Renal pelvis (tissue), 12 donors: ENCODE measurements at places on chromosomes 2 and 18. TPM values are rescaled to one million over a fixed set of nuclear protein-coding genes. Genes with fewer than 3 reads are reported as not detected.

GRCh38 chr2:163528640-163529217, 207.1 kb downstream of the FIGN start:
- DNase-seq: no peak

- no peak for DNase-seq
These were observed 299.4 kb downstream of the ZNF521 start for GRCh38 chr18:25052511-25052921.

GRCh38 chr18:13456736-13457271, 238.2 kb downstream of the LDLRAD4 start:
- DNase-seq: no peak

GRCh38 chr2:216418981-216419380, 6.7 kb downstream of the SMARCAL1 start:
- DNase-seq: no peak

DNA sequence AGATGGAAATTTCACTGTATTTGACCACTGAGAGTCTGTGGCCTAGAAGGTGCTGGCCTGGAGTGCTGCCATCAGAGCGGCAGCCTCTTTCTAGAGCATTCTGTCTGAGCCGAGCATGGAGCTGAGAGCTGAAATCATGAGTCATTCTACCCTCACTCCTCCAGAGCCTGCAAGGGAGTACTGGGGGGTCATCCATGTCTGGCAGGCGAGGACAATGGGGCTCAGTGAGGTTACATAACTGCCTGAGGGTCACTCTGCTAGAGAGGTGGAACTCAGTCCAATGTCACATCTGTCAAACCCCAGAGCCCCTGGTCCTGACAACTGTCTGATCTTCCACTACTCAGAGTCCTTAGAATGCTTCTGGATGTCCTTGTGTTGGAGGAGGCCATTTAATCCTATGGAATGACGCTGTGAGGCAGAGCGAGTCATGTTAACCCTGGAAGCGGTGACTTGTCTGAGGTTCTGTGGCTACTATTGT, 65.3 kb downstream of the HAUS1 start:
- DNase-seq: no peak

DNA sequence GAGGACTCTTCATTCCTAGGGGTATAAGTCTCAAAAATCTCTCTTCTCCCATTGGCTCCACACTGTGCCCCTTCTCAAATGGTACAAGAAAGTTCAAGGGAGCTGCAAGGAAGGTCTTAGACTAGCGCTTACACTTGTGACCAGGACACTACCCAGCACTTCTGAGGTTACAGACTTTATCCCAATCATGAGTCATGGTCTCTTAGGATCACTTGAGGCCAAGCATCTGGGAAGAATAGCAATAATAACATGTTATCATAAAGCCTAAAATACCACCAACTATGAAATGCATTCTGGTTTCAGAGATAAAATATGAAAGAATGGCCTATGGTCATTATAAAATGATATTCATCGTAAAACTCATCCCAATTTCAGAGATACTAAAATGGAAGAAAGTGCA, 309.9 kb upstream of the PKDCC start:
- DNase-seq: no peak

The MZT2A gene
- polyA plus RNA-seq: 66.2 TPM

The PCARE gene
- polyA plus RNA-seq: 0.46 TPM

The EML6 gene
- polyA plus RNA-seq: 21.9 TPM

- DNase-seq: no peak
These were observed 9.4 kb downstream of the AMER3 start for GRCh38 chr2:130764821-130765115.

The ALPP gene
- polyA plus RNA-seq: not detected

The ELAC1 gene
- polyA plus RNA-seq: 16.7 TPM

- DNase-seq: no peak
These were observed 196.1 kb upstream of the ID2 start for GRCh38 chr2:8485736-8486135.

The OTOS gene
- 0.26 TPM for polyA plus RNA-seq

DNA sequence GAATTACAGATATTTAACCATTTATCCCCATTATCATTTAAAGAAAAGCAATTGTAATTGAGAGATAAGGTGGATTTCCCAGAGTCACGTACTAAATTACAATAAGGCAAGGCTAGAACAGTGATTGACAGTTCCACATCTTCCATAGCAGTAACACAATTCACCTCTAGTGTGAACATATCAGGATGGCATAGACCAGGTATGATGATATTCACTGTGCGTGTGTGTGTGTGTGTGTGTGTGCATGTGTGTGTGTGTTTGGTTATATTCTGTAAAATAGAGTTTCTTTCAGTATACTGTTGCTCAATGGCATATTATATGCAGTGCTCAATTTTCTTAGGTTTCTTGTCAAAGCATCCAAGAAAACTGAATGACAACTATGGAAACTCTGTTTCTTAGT, 1.7 kb downstream of the SCN2A start:
- DNase-seq: no peak

The FKBP7 gene
- polyA plus RNA-seq: 50.7 TPM

- DNase-seq: no peak
These were observed 70.0 kb upstream of the THUMPD2 start for GRCh38 chr2:39849064-39849463.

- no peak for DNase-seq
These were observed 170.0 kb downstream of the TSN start for GRCh38 chr2:121925466-121925865.

DNA sequence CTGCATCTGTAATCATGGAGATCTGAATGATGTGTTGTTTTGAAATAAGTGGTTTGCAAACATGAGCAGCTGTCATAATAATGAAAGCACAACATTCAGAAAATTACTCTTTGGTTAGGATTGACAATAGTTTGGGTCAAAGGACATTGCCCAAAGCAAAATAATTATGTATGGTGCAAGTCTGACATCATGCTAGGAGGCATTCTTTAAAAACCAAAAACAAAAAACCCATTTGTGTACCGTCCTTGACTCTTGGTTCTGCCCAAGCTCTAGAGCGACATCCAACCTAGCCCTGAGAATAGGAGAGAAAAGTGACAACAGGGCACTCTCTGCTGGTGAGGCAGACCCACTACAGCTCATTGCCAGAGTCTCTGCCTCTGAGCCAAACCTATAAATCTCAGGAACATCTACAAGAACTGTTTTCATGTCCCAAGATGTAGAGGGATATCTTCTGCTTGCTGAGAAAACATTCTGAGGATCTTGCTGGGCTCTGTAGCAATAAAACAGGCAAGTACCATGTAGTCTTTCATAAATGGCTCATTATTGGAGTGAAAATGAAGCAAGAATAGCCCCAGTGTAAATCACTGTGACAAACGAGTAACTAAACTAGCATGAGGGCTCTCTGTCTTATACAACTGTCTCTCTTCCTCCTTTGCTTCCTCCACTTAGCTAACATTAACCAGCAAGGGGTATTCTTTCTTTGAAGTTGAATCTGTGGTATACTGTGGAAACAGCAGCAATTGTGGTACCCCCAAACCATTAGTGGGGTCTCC, 266.8 kb upstream of the CXCR4 start:
- peak; percentile 31 for DNase-seq

GRCh38 chr2:129483366-129483765, 496.1 kb upstream of the RAB6C start:
- DNase-seq: no peak

The CCDC195 gene
- polyA plus RNA-seq: not detected

GRCh38 chr2:119440873-119441272, 9.2 kb downstream of the TMEM37 start:
- DNase-seq: no peak

The IL1RN gene
- polyA plus RNA-seq: 2.7 TPM

The AGAP1 gene
- 21.0 TPM for polyA plus RNA-seq

- DNase-seq: no peak
These were observed 41.4 kb downstream of the FAM178B start for GRCh38 chr2:96945014-96945413.

The LHCGR gene
- polyA plus RNA-seq: 0.64 TPM

The CXCR4 gene
- polyA plus RNA-seq: 48.1 TPM

The ALPG gene
- polyA plus RNA-seq: not detected

DNA sequence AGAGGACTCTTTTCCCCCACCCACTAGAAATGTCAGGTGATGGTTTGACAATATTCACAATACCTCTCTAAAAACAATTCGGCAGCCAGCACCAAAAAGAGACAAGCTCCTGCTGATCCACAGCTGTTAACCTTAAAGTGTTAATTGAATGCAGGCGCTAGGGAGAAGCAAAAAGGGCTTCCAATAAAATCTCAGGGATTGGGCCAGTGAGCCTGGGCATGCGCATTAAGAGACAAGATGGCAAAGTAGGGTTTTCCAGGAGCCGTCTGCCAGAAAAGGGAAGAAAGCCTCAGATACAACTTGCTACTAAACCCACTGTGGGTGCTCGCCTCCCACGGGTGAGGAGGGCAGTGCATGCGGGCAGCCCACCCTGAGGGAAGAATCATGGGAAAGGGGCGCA, 98.8 kb downstream of the HS6ST1 start:
- DNase-seq: no peak

The ZNF521 gene
- polyA plus RNA-seq: 39.2 TPM

The TRAPPC8 gene
- polyA plus RNA-seq: 54.7 TPM

GRCh38 chr2:181123798-181124231, 143.4 kb downstream of the UBE2E3 start:
- no peak for DNase-seq

The TFPI gene
- polyA plus RNA-seq: 38.1 TPM

- no peak for DNase-seq
These were observed 135.4 kb downstream of the PRKCE start for GRCh38 chr2:45786836-45787357.

DNA sequence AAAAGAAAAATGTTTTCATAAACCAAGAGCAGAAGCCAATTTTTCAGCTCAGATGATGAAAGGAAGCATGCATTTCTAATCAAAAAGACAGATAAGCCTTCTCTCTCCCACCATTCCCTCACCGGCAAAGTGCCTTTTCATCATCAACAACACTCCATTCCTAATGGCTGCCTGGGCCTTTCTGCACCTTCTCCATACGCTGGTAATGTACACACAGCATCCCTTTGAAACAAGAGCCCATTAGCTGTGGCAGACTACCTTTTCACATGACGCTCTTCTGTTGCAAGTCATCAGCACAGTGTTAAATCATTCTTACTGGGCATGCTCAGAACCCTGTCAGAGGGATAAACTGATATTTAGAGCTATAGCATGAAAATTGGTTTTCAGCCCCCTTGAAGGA, 408.9 kb downstream of the MEIS1 start:
- no peak for DNase-seq

DNA sequence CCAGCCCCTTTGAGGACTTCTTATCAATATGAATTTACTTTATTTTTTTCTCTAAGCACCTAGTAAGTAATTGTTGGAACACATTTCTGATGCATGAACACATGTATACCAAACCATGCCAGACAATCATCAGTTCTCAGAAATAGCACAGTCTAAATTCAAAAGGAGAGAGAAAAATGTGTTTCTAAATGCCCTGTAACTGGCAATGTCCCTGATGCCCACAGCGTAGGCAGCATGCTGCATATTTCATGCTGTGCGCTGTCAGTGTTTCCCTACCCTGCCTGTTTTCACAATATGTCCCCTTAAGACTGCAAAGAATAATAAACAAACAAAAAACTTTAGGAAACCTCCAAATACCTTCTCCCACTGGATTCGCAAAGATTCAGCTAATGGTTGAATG, 881.0 kb upstream of the CHAC2 start:
- DNase-seq: no peak

The DQX1 gene
- 0.57 TPM for polyA plus RNA-seq

- no peak for DNase-seq
These were observed 12.7 kb downstream of the NEU4 start for GRCh38 chr2:241821460-241822263.

GRCh38 chr2:30253873-30254684, 22.7 kb downstream of the LBH start:
- DNase-seq: no peak

GRCh38 chr2:96953611-96953978, 32.8 kb downstream of the FAM178B start:
- DNase-seq: no peak

The APOB gene
- 3.8 TPM for polyA plus RNA-seq

- no peak for DNase-seq
These were observed 105.1 kb upstream of the AQP4 start for GRCh38 chr18:26970637-26971036.

The MC4R gene
- 0.34 TPM for polyA plus RNA-seq
